Activated naive CD4-positive, alpha-beta T cell treated with anti-CD3 and anti-CD28 coated beads, Interleukin-2, amount 50 U/mL, for 72 hours (primary cell): ENCODE measurements at places on chromosomes 1 and 21. TPM values are rescaled to one million over a fixed set of nuclear protein-coding genes. Genes with fewer than 3 reads are reported as not detected.

DNA sequence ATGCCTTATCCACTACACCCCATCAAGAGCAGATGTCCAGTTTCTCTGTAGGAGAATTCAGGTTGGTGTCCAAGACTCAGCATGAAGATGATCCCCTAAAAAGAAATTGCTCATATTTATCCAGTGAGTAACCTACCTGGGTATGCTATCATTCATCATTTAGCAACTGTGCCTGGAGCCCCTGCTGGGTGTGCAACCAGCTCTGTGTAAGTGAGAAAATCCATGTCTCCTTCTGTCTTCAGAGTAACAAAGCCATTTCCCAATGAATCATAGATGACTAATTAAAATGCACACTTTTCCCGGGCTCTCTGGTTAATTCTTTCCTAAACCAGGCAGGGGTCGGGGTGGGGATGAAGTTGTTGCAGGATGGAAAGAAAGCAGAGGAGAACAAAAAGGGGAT is 35.8 kb downstream of the OLFML3 start:
- DNase-seq, result no peak

Gene ZDHHC18
- total RNA-seq, result 59.5 TPM

- DNase-seq, result no peak
Observed at GRCh38 chr1:201320168-201320788, 37.0 kb downstream of the PKP1 start.

DNA sequence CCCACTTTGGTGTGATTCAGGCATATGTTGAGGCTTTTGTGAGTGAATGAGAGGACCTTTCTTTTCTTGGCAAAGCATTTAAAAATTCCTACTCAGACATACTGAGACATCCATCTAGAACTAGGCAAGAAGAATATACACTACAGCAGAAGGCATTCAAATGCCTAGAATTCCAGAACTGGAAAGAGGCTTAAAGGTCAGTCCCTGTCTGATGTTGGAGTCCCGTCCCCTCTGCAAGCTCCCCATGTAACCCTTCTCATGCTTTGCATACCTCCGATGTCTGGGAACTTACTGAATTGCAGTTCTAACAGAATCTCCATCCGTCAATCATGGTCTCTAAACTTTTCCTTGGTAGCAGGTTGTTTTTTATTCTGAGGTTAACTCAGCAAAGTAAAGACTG is 152.9 kb downstream of the ATP6V1G3 start:
- DNase-seq, result no peak

Gene AMPD1
- not detected for total RNA-seq

DNA sequence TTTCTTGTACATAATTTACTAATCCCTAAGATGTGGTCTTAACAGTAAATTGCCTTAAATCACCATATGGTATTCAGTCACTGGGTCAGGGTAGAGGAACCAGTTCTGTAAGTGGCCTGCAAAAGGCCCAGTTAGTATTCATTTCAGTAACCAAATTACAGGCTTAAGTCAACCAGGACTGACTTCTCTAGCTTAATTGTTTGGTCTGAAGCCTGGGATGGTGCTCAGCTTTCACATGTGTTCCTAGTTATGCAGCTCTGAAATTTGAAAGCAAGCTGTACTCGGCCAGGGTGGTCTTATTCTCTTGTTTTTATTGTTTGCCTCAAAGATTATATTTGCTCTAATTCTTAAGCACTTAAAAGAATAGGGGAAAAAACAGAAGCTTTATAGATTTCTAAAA is 144.6 kb downstream of the MAGI3 start:
- no peak for DNase-seq

GRCh38 chr1:33013791-33014190 is 22.9 kb downstream of the AK2 start:
- DNase-seq, result no peak

Gene PDC
- total RNA-seq, result not detected
